Activated T-cell treated with anti-CD3 and anti-CD28 coated beads, Interleukin-2, amount 50 U/mL, for 72 hours (primary cell): ENCODE measurements at places on chromosomes 12 and 14. TPM values are rescaled to one million over a fixed set of nuclear protein-coding genes. Genes with fewer than 3 reads are reported as not detected.

PLA2G1B gene
- not detected for total RNA-seq

DEPDC4 gene
- 4.1 TPM for total RNA-seq

SPIC gene
- total RNA-seq: not detected

SMCO2 gene
- total RNA-seq: 0.72 TPM

TCL1B gene
- not detected for total RNA-seq

WNK1 gene
- 177 TPM for total RNA-seq

DNA sequence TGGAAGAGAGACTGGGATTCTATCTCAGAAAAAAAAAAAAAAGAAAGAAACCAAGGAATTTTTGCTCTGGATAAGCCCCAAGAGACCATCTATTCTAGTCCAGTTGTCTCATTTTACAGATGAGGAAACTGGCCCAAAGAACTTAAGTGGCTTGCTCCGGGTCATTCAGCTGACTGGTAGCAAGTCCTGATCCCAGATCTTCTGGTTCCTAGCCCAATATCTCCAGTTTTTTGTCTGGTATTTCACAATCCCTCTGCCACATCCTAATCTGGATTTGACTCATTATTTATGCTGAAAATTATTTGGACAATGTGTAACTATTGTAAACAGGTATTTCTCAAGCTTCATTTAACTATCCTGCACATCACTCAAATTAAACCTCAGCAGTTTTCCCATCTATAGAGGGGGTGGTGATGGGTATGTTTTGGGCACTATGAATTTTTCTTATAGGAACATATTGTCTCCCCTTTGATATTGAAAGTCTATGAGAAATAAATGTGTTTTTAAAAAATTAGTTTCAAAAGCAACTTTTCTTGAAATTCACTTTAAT, 43.4 kb downstream of the PPP2R5E start:
- DNase-seq: no peak

GRCh38 chr12:56374726-56375597, 12.3 kb upstream of the APOF start:
- DNase-seq: no peak

DNA sequence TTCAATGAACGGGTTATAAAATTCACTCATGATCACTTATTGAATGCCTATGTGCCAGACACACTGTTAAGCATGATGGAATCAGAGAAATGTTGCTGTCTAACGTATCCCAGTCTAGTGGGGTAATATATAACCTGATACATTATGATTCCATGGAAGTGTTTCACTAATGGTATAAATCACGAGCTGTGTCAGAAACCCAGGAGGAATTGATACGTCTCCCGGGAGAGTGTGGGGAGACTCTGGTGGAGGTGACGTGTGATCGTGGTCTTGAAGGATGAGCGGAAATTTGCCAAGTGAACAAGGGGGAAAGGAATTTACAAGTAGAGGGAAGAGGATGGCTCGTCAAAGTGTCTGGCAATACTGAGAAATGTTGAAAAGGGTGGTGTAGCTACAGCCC, 26.5 kb downstream of the MANSC1 start:
- DNase-seq: no peak

DNA sequence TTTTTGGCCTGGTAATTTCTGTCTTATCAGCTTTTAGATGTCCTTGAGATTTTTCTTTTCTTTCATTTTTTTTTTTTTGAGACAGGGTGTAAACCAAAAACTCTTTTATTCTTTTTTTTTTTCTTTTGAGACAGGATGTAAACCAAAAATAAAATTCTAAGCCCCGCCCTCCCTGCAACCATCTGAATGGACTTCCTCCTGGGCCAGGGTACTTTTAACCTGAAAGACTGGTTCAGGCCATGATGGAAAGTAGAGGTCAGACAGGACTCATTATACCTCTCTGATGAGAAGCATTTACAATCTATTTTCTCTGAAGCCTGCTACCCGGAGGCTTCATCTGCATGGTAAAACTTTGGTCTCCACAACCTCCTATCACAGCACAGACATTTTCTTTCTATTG, 33.5 kb upstream of the TCL1B start:
- DNase-seq: no peak

- DNase-seq: no peak
Measured at GRCh38 chr12:18967814-18968213, 161.7 kb upstream of the PLEKHA5 start.

DNA sequence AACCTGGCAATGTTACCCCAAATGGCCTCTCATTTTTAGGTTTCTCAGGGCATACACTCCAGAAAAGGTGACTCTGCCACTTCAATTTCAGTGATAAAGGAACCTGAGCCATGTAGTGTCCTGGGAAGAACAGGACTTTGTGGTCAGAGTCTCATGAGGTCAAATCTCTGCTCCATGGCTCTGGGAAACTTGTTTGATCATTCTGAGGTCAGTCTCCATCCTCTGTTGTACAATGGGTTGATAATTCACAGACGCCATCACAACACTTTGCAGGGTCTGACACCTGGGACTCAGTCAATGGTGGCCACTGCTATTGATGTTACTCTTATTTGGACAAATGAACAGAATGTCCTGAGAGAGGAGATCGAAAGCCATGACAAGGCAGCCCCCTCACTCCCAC, 31.1 kb upstream of the SMOC1 start:
- no peak for DNase-seq

DNA sequence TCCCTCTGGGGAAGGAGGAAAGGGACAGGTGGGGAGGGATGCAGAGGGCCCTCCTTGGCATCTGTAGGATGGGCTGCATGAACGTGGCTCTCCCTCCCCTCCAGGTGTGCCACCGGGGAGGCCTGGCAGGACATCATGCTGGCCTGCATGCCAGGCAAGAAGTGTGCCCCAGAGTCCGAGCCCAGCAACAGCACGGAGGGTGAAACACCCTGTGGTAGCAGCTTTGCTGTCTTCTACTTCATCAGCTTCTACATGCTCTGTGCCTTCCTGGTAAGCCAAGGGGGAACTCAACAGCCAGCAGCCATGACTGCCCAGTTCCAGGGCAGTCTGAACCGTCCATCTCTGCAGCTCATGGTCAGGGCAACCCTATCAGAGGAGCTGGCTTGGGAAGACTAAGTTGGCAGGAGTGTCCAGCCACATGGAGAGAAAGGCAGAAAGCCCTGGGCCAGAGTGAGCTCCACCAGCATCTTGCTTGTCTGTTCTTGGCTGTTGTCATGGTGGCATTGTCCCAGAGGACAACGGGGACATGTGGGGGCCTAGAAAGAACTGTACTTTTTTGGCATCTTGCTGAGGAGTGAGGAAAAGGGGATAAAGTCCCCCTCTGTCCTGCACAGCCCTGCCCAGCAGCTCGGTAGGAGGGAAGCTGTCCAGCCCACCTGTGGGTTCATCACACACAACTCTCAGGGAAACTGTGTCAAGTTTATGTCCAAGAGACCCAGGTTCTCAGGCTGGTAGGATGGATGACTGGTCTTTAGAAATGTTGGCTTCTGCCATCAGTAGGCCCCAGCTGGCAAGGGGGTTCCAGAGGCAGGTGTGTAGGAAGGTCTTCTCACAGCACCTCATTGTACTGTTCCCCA, 129.8 kb upstream of the FKBP4 start:
- no peak for DNase-seq

- no peak for DNase-seq
Measured at GRCh38 chr12:26032719-26033241, 74.3 kb downstream of the RASSF8 start.

DNA sequence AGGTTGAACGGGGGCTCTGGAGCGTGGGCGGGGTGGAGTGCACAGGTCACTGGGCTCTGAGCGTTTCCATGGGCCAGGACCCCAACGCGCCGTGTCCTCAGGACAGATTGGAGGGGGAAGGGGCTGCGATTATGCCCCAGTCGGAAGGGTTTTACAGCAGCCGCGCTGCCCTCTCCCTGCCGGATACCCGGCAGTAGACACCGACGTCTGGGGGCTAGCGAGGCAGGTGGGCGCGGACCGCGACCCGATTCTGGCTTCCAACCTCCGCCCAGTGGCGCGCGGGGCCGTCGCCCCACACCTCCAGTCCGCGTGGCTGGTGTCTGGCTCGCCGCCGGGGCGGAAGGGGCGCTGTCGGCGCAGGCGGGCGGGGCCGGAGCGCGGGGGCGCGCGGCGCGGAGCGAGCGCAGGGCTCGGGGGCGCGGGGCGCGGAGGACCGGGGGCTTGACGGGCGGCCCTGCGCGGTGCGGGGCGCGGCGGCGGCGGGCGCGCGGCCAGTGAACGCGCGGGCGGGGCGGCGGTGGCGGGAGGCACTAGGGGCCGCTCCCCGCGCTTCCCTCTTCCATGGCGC, 2.4 kb upstream of the KIF26A start:
- DNase-seq: peak; percentile 26

DNA sequence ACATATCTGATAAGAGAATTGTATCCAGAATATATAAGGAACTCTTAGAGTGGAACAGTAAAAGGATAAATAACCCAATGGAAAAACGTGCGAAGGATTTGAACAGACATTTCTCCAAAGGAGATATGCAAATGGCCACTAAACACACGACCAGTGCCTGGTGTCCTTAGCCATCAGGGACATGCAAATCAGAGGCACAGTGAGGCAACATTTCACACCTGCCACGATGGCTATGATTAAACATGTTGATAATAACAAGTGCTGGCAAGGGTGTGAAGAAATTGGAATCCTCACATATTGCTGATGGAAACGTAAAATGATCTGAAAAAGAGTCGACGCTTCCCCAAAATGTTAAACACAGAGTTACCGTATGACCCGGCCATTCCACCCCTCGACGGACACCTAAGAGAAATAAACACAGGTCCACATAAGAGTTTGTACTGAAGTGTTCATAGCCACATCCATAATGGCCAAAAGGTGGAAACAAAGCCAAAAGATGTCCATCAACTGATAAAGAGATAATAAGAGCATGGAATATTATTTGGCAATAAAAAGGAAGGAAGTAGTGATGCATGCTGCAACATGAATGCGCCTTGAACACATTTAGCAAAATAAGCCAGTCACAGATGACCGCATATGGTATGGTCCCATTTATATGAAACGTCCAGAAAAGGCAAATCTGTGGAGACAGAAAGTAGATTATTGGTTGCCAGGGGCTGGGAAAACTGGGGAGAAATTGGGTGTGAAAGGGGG, 6.3 kb upstream of the TMEM121 start:
- DNase-seq: no peak

- DNase-seq: no peak
Measured at GRCh38 chr12:70508178-70508577, 129.1 kb downstream of the PTPRB start.

DNA sequence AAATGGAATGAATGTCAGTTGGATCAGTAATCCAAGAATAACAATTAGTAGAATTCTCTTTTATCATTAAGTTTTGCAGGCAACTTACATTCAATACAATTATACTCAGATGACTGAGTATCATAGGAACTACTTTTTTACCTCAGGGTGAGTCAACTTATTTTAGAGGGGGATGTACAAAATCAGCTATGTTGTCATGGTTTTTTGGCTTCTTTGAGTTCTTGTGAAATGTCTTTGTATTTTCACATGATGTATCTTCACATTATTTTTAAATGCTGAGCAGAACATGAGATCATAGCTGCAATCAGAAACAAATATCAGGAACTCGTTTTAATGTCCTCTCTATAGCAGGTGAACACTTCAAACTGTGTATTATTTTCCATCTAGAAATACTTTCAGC, 65.3 kb upstream of the PTPRR start:
- no peak for DNase-seq

DNA sequence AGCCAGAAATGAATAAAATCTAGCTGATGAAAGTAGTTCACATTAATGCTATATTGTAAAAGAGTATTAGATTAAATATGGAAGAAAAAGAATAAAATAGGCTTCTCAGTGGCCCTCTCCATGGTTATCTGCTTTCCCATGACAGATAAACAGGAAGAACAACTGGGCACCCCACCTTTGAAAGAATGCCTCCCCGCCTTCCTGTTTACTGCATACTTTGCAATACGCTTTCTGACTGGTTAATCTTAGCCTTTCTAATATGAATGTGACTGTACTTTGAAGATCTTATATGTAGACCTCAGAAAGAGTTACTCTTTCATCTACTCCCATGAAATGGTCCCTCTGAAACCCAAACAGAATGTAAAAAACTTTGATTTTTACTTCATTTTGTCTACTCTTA, 34.1 kb upstream of the DAAM1 start:
- DNase-seq: no peak

DNA sequence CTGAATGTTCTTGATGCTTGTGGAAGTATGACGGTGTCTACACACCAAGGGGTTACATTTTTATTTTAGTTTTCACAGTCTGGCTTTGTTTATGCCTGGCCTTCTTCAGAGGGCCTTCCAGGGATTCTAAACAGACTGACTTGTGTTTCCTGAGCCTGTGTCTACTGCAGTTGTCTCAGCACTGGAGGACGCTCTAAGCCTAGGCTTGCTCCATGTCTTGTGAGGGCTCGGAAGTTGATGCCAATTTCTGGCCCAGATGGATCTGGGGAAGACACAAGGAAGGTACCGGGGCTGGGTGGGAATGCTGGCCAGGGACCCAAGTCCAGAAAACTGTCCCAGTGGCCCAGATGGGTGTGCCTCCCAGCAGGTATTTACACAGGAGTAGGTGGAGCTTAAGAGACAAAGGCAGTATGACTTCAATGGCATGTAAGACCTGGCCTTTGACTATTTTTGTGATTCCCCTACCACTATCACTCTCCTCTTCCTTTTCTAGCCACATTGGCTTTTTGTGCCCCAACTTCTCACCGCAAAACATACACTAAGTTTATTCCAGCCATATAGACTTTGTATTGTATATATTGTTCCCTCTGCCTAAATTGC, 56.9 kb downstream of the GPR137C start:
- no peak for DNase-seq

DNA sequence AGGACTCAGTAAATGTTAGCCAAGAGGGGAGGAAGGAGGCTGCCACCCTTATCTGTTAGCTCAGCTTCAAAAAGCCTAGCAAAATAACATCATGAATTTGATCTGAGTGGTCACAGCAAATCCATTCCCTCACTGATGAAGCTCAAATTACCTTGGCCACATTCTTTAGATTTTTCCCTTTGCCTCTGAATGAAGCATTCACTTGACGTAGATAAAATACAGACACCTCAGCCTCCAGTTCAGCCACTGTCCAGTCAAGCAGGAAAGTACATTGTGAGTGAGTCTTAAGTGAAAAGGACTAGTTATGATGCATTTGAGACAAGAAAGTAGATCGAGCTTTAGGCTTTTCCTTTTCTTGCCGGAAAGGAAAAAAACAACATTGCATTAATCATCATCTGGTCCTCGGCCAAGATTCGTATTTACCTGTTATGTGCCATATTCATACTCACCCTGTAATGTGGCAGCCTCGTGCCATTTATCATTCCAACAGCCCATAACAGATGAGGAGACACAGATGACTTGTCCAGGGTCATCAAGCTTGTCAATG, 146.5 kb downstream of the ETV6 start:
- no peak for DNase-seq

DNA sequence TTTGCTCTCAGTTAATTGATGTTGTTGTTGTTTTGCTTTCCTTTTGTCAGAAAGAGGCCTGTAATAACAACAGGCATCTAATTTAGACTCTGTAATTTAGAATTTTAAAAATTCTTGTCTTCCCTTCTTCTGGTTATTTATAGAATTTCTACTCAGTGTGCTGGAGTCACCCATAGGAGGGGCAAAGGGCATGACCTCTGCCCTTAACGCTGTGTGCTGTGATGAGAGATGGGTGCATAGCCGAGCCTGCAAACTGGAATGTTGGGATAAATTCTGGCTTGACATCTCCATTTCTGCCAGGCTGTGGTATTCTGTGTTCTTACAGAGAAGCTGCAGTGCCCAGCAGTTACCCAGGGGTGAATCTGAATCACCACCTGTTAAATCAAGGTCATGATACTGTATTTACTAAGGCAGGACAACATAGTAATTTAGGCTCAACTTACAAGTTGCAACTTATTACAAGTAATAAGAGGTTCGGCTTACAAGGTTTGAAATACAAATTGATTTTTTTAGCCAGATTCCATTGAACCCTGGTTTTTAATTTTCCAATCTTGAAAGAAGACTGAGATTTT, 53.3 kb downstream of the TRAF3 start:
- DNase-seq: no peak
